IMR-90 (cell line): ENCODE measurements at places on chromosomes 5 and 9. TPM values are rescaled to one million over a fixed set of nuclear protein-coding genes. Genes with fewer than 3 reads are reported as not detected.

DNA sequence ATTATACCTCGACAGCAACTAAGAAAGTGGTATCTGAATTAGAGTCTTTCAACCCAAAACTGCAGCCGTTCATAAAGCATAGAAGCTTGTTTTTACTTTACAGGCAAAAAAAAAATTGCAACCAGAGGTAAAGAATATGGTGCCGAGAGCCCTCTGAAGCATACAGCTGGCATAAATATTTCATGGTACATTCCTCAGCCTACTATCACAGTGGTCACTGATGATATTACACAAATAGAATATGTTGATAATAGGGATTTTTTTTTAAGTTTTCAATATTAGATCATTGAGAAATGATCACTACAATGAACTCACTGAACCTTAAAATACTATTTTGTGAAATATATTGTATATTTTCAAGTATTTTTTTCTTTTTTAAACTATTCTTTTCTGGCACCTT, 6.2 kb upstream of the SMC2 start:
- peaks cover 3% of the 10 kb centered on the region for H3K4me1 ChIP-seq
- H3K4me3 ChIP-seq = no peak overlapping the region
- H3K27me3 ChIP-seq = no peaks in the 10 kb centered on the region
- no peak overlapping the region for H3K27ac ChIP-seq
- no peak for DNase-seq

- no peak for DNase-seq
- no peaks in the 10 kb centered on the region for H3K36me3 ChIP-seq
- H3K27ac ChIP-seq = no peak overlapping the region
- no peaks in the 10 kb centered on the region for H3K27me3 ChIP-seq
- no peaks in the 10 kb centered on the region for H3K4me1 ChIP-seq
- no peak overlapping the region for H3K4me3 ChIP-seq
Observed at GRCh38 chr5:11617080-11617479, 287.2 kb downstream of the CTNND2 start.

DNA sequence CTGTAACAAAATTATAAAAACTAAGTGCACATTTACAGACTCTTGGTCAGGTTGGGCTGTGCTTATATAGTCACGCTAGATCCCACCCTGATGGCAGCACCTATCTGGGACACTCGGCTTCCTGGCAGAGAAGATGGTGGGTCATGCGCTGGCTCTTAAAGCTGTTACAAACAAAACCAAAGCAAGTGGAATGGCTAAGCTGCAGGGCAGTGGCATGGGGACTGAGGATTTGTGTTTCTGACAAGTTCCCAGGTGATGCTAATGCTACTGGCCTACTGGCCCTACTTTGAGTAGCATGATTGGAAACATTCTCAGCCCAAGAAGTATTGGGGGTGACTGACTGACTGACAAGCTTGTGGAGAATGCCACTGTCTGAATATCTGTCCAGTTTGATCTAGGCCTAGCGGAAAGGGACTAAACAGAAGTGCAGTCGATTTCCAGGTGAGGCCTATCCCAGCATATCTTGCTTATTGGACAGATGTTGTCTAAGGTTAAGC, 8.3 kb downstream of the BTF3 start:
- no peak overlapping the region for H3K27ac ChIP-seq
- no peak for DNase-seq
- H3K27me3 ChIP-seq = no peaks in the 10 kb centered on the region
- peaks cover 2% of the 10 kb centered on the region; the same call in 1 of the 2 replicates for H3K4me1 ChIP-seq

DNA sequence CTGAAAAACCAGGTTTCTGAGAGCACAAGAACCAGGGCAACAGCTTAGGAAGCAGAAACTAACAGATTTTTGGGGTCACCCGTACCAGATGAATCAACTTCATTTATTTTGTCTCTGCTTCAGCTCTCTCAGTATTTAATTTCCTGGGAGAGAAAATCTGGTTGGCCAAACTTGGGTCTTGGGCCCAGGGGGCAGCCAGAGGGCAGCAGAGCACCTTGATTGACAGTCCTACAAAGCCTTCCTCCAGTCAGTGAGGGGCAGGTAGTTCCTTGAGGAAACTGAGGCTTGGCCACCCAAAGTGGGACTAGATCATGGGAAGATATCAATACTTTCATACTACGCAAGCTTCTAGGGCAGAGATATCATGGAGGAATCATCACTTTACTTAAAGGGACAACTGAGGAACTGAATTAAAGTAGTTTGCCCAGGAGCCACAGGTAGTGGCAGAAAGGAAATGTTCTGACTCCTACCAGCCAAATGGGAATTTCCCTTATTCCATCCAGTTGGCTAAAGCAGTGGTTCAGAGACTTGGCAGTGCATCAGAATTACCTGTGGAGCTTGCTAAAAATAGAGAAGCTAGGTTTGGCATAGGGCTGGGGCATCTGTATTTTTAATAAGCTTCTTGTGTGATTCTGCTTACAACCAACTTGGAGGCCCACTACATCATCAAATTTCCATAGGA, 21.5 kb upstream of the ARHGAP26 start:
- H3K27me3 ChIP-seq = peaks cover 2% of the 10 kb centered on the region; the same call in 1 of the 2 replicates
- peaks cover 4% of the 10 kb centered on the region for H3K4me1 ChIP-seq
- no peak overlapping the region for H3K4me3 ChIP-seq
- H3K27ac ChIP-seq = no peak overlapping the region

DNA sequence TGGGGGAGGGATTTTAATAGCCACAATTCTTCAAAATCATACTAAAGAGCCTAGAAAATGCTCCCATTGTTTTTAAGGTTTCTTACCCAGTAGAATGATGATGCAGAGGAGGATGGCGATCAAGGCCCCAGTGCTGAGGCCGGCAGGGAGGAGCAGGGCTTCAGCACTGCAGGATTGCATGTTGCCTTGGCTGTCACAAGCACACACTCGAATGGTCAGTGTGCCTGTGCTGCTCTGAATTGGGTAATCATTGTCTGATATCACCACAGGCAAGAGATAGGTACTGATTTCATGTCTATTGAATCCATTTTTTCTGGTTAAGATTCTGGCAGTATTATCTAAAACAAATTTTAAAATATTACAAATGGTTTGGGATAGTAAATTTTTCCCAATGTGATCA, 153.3 kb downstream of the CDH10 start:
- no peak overlapping the region for H3K4me3 ChIP-seq
- H3K27ac ChIP-seq = no peak overlapping the region
- no peak for DNase-seq
- H3K36me3 ChIP-seq = no peaks in the 10 kb centered on the region
- H3K27me3 ChIP-seq = no peaks in the 10 kb centered on the region

Gene ECM2
- under 0.01 and 0.36 TPM in 2 replicates for total RNA-seq

DNA sequence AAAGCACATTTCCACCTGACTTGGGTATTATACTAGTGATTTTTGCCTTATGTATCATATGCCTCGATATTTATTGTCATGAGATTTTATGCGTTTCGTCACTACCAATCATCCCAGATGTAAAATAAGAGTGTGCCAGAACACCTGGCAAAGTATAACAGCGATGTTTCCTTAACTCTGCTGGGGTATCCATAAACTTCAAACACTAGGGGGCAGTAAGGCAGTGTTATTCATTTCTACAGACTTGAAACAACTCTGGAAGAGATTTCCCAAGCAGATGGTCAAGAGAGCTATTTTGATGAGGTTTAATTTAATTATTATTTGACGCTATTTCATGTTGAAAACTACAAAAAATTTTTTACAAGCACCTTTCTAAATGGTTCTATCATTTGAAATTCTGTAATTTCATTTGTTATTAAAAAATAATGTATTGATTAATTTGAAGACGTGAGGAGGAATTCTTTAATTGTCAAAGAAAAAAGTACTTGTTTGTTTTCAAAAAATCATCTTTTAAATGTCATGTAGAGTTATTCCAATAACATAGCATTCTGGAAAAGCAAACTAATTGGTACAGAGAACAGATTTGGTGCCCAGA, 388.5 kb upstream of the CTNND2 start:
- H3K27ac ChIP-seq = no peak overlapping the region
- DNase-seq = no peak
- H3K4me3 ChIP-seq = no peak overlapping the region
- no peaks in the 10 kb centered on the region for H3K27me3 ChIP-seq
- H3K4me1 ChIP-seq = no peaks in the 10 kb centered on the region

DNA sequence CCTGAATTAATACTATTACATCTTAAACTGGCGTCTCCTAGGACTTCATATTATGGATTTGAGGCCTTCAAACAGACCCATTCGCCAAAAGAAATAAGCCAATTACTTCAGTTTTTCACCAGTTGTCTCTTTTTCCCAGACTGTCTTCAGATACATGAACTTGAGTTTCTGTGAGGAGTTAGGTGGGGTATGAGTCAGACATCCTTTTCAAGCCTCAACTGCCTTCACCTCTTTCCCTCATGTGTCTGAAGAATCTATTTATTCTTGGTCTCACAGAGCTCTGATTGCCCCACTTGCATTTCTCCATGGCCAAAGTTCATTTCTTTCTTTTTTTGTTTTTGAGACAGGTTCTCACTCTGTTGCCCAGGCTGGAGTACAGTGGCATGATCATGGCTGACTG, 12.5 kb downstream of the WNT8A start:
- DNase-seq = no peak
- no peak overlapping the region for H3K27ac ChIP-seq
- no peaks in the 10 kb centered on the region for H3K36me3 ChIP-seq
- H3K27me3 ChIP-seq = peaks cover 29% of the 10 kb centered on the region

DNA sequence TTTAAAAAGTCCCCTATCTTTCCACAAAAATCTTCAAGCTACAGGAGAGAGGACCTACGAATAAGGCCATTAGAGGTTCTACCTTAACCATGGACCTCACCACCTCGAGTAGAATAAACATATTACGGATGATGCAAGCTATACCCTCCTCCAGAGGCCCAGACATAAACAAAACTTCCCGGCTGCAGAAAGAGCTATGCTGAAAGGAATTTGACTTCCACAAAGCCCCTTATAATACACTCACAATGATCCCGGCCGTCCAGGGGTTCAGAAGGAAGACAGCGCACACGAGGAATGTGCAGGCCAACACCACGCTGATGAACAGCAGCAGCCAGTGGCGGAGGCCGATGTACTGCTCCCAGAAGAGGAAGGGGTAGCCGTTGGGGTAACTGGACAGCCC, 59.0 kb downstream of the PTCH1 start:
- peak overlapping the region; percentile 60 for H3K27ac ChIP-seq
- peaks cover 48% of the 10 kb centered on the region for H3K36me3 ChIP-seq
- peak; percentile 92 for DNase-seq
- H3K27me3 ChIP-seq = no peaks in the 10 kb centered on the region
- no peak overlapping the region for H3K4me3 ChIP-seq

DNA sequence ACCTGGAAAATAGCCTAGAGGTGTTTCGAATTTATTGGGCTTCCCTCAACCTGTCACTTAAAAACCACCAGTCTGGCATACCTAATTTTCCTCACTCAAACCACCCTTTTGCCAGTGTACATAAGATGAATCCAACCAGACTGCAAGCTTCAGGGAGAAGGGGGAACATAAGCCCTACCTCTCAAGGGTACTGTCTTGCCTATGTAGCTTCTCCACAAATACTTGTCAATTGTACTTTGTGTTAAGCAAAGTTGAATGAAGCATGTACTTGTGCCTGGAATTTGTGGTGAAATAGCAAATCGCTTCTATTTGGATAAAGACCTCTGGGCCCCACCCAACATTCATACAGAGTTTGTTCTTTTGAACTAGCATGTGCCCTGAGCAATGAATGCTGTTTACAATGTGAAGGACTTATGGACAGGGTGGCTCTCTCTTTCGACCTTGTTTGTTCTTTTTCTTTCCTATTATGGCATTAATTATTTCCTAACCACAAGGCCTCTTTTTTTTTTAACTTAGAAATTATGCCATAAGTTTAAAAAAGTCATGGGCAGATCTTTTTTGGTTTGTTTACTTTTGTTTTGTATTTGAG, 580.2 kb downstream of the EBF1 start:
- H3K27ac ChIP-seq = no peak overlapping the region
- H3K27me3 ChIP-seq = no peaks in the 10 kb centered on the region
- no peak for DNase-seq
- no peaks in the 10 kb centered on the region for H3K36me3 ChIP-seq
- no peak overlapping the region for H3K4me3 ChIP-seq
- H3K4me1 ChIP-seq = no peaks in the 10 kb centered on the region

Gene DIAPH1
- total RNA-seq = 12.0 and 15.8 TPM in 2 replicates

- H3K27me3 ChIP-seq = no peaks in the 10 kb centered on the region
- DNase-seq = no peak
- no peak overlapping the region for H3K4me3 ChIP-seq
- peaks cover 7% of the 10 kb centered on the region for H3K4me1 ChIP-seq
- H3K27ac ChIP-seq = no peak overlapping the region
- H3K36me3 ChIP-seq = no peaks in the 10 kb centered on the region
Observed at GRCh38 chr9:127711831-127712274, 3.6 kb downstream of the PTRH1 start.

Gene APBA1
- total RNA-seq = 3.8 and 4.2 TPM in 2 replicates

Gene PLAC8L1
- total RNA-seq = not detected in 2 replicates

DNA sequence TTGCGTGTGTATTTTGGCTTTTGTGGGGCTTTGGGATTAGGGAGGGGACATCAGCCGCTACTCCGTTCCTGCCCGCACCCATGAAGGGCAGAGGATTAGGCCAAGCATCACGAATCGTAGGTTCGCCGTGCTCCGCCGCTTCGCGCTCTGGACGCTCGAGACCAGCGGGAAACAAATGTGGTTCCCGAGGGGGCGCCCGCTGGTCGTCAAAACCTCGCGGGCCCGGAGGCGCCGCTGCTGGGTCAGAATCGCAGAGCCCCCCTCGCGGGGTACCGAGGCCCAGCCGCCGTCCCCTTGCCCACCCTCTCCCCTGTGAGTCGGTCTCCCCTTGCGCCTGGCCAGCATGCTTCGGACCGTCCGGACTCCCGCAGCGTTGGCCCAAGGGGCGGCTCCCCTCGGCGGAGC, 2.3 kb upstream of the PAX5 start:
- no peaks in the 10 kb centered on the region for H3K36me3 ChIP-seq
- peak overlapping the region; percentile 35 for H3K4me3 ChIP-seq
- no peak overlapping the region for H3K27ac ChIP-seq
- H3K4me1 ChIP-seq = no peaks in the 10 kb centered on the region; the same call in 1 of the 2 replicates

DNA sequence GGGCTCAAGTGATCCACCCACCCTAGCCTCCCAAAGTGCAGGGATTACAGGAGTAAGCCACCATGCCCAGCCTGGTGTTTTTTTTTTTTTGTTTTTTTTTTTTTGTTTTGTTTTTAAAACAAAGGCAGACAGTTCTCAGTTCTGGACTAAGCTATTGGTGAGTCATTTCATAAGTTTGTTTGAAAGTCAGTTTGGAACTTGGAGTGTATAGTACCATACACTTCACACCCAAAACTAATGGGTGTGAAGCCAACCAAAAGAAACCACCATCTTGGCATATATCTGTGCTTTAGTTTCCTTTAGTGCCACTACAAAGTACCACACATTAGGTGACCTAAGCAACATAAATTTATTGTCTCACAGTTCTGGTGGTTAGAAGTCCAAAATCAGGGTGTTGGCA, 13.4 kb downstream of the MAST4 start:
- no peaks in the 10 kb centered on the region for H3K4me1 ChIP-seq
- no peak overlapping the region for H3K27ac ChIP-seq
- no peak for DNase-seq
- H3K4me3 ChIP-seq = no peak overlapping the region
- no peaks in the 10 kb centered on the region for H3K36me3 ChIP-seq
- no peaks in the 10 kb centered on the region; the same call in 1 of the 2 replicates for H3K27me3 ChIP-seq

GRCh38 chr9:119688547-119688946, 319.3 kb upstream of the BRINP1 start:
- DNase-seq = no peak
- no peak overlapping the region for H3K4me3 ChIP-seq
- H3K27me3 ChIP-seq = no peaks in the 10 kb centered on the region
- H3K36me3 ChIP-seq = no peaks in the 10 kb centered on the region

Gene MZB1
- not detected in 2 replicates for total RNA-seq

GRCh38 chr5:140235791-140236551, 61.0 kb downstream of the CYSTM1 start:
- no peak overlapping the region for H3K4me3 ChIP-seq
- no peaks in the 10 kb centered on the region for H3K36me3 ChIP-seq
- no peaks in the 10 kb centered on the region for H3K27me3 ChIP-seq
- H3K4me1 ChIP-seq = peaks cover 6% of the 10 kb centered on the region

GRCh38 chr5:10424124-10424731, 17.5 kb upstream of the ROPN1L start:
- DNase-seq = peak; percentile 44
- H3K36me3 ChIP-seq = peaks cover 41% of the 10 kb centered on the region
- H3K27me3 ChIP-seq = no peaks in the 10 kb centered on the region
- H3K4me3 ChIP-seq = no peak overlapping the region
- no peak overlapping the region for H3K27ac ChIP-seq
